ENCODE measurements at places on chromosomes 6 and 20. TPM values are rescaled to one million over a fixed set of nuclear protein-coding genes. Genes with fewer than 3 reads are reported as not detected.

WFDC12 gene
- 1.0 TPM for total RNA-seq

NKAPL gene
- total RNA-seq = 0.52 TPM

GRCh38 chr6:72809746-72810379 lies 188.0 kb downstream of the KCNQ5 start:
- no peak for DNase-seq

DNA sequence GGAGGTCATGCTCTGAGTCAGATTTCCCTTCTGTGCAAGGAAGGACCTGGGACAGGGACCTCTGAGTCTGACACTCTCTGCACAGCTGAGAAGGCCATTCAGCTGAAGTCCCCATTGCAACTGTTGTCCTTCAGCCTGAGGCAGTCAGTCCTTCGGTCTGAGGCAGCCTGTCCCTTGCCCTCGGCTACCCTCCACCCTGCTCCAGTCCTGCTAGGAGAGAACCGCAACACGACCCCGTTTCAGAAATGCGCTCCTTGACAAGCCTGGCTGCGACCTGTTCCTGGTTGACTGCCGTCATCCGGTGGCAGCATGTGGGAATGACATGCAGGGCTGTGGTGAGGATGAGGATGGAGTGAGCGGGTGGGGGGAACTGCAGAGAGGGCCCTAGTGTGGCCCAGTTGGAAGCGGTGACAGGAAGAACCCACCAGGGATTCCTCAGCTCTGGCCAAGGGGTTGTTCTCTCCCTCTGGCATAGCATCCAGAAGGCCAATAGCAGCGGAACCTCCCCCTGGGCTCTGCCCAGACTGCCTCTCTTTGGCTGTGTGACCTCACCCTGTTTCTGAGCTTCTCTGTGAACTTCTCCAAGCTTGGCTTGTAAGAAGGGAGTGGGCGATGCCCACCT lies 40.3 kb upstream of the ANGPT4 start:
- DNase-seq = peak; percentile 46

DNA sequence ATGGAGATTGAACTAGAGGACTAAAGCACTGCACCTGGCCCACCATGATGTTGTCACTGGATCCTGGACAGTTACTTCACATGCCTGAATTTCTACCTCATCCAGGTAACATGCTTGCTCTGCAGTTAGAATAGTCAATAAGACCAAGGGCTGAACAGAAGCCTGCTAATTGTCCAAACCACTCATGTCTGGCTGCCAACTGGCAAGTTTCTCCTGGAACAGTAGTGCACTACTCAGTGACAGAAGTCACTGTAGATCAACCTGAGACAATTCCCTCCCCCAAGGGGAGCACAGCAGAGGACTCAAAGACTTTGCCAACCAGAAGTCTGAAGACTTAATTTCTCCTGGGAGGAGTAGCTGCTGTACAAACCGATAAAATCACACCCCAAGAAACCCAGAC lies 454.6 kb upstream of the MARCKS start:
- DNase-seq = no peak

GRCh38 chr6:37051138-37052026 lies 45.9 kb downstream of the FGD2 start:
- peak; percentile 69 for DNase-seq
